Parietal lobe (tissue), 2 donors: ENCODE measurements at places on chromosomes 4 and X. TPM values are rescaled to one million over a fixed set of nuclear protein-coding genes. Genes with fewer than 3 reads are reported as not detected.

Gene ANKRD50
- 138 TPM for total RNA-seq

Gene DRD5
- total RNA-seq = 0.63 TPM

Gene RTL9
- total RNA-seq = 0.63 TPM

Gene HMX1
- 0.63 TPM for total RNA-seq

Gene BEX4
- total RNA-seq = 79.8 TPM

Gene KLHL4
- total RNA-seq = 36.3 TPM

Gene LIMCH1
- 282 TPM for total RNA-seq

Gene NOX1
- total RNA-seq = not detected

Gene NCBP2L
- total RNA-seq = not detected

Gene SLC7A11
- 13.1 TPM for total RNA-seq
